Activated CD8-positive, alpha-beta memory T cell treated with anti-CD3 and anti-CD28 coated beads for 4 hours (primary cell): ENCODE measurements at places on chromosomes 12 and 14.

GRCh38 chr14:76497550-76498462 lies 121.9 kb downstream of the ESRRB start:
- no peak for DNase-seq

- DNase-seq = no peak
Observed at GRCh38 chr14:80215081-80215480, 3.8 kb upstream of the DIO2 start.

- no peak for DNase-seq
Observed at GRCh38 chr14:105097794-105098127, 32.5 kb upstream of the GPR132 start.

DNA sequence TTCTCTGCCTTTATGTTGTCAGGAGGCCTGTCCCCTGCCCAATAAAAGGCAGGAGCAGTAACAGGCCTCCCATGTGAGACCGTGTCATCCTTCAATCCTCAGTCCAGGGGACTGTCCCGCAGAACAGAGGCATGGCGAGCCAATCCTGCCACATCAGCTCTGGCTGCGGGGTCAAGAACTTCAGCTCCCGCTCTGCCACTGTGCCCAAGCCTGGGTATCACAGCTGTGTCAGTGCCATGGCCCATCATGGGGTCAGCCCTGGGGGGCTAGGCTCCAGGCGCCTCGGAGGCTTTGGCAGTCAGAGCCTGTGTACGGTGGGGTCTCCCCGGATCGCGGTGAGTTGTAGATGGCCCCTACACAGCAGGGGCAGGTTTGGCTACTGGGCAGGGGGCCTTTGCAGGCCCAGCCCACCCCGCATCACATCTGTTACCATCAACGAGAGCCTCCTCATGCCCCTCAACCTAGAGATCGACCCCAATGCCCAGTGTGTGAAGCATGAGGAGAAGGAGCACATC lies 19.9 kb upstream of the KRT83 start:
- no peak for DNase-seq

DNA sequence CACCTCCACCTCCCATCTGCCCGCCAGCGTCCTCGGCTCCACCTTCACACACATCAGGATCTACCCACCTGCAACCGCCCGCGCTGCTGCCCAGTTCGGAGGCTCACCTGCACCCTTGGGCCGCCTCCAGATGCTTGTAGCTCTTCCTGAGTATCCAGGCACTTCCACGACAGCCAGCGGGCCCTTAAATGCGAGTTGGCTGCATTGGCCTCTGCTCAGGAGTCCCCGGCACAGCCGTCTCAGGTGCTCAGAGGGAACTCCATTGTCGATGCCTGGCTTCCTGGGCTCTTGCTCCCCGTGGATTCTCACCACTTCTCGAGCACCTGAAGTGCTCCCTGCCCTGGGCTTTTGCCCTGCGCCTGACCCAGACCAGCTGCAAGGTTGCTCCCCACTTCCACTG lies 21.9 kb upstream of the CDCA4 start:
- no peak for DNase-seq

DNA sequence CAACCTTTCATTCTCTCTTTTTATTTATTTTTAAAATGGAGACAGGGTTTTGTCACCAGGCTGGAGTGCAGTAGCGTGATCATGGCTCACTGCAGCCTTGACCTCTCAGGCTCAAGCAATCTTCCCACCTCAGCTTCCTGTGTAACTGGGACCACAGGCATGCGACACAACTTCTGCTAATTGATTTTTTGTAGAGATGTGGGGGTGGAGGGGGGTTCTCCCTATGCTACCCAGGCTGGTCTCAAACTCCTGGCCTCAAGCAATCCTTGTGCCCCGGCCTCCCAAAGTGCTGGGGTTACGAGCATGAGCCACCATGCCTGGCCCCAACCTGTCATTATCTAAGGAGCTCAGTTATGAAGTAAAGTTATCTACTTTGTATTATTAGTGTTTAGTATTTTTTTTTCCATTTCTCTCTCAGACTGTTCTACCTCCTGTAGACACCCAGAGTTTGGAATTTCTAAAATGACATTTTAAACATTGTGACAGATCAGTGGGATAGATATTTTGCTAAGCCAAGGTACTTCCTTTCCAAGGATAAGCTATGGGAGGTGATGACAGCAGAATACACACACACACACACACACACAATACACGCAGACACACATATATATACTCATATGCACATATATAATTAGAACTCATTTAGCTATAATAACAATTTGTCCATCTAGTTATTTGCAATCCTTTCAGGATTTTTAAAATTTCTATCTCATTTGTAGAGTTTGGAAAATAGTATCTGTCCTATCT lies 2.1 kb upstream of the USP44 start:
- no peak for DNase-seq

GRCh38 chr12:107513184-107513583 lies 172.4 kb upstream of the PWP1 start:
- no peak for DNase-seq

- DNase-seq = no peak
Observed at GRCh38 chr14:95198320-95198719, 41.0 kb upstream of the DICER1 start.

GRCh38 chr12:88509347-88509746 lies 70.9 kb downstream of the KITLG start:
- DNase-seq = no peak

- no peak for DNase-seq
Observed at GRCh38 chr12:54053751-54054741, at the start of gene HOXC4. TSS of gene HOXC4 (plus strand) at chr12:54053835. CDS start at chr12:54053923, 88 bp downstream.

DNA sequence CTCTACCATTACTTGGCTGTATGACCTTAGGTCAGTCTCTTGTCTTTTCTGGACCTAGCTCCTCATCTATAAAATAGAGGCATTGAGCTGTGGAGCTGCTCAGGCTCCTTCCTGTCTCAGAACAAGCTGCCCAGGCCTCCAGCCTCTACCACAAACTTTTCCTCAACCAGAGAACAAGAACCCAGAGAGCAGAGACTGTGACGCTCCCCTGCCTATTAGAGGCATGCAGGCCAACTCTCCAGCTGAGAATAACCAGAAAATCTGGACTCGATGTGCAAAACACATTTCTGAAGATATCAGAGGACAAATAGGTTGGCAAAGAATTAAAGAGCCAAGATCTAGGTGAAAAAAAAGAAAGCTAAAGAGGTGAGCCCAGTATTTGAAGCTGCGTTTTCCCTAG lies 17.8 kb upstream of the PNMA1 start:
- DNase-seq = no peak

GRCh38 chr14:74302152-74302628 lies 544 bp downstream of the ABCD4 start:
- DNase-seq = no peak

DNA sequence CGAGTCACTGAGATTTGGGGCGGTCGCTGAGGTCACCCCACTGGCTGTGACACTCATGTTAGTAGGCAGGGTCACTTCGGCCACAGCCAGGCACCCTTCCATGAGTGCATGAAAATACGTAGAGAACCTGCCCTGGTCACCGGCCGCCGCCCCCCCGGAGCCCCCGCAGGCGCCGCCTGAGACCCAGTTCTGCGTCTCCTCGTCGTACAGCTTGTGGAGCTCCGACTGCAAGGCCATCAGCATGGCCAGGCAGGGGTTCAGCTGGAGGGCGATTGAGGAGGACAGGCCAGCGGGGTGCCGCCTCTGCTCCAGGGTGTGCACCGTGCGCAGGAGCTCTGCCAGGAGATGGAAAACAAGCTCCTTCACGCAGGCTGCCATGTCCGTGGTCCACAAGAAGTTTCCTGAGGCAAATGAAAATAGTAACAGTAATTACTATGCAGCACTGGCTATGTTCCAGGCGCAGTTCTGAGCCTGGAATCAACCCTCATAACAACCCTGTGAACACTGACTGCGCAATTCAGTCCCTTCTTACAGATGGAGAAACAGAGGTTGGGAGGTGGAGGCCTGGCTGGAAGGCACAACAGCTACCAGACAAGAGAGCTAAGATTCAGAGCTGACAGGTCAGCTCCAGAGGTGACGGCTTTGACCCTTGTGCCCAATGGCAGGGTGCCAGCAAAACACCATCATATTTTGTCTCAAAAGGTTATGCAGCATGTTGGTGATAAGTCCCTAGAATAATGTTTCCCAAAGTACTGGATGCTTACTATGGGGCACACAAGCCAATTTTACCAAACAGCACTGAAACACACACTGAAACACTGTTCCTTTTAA lies 59.9 kb downstream of the TRAFD1 start:
- DNase-seq = no peak

DNA sequence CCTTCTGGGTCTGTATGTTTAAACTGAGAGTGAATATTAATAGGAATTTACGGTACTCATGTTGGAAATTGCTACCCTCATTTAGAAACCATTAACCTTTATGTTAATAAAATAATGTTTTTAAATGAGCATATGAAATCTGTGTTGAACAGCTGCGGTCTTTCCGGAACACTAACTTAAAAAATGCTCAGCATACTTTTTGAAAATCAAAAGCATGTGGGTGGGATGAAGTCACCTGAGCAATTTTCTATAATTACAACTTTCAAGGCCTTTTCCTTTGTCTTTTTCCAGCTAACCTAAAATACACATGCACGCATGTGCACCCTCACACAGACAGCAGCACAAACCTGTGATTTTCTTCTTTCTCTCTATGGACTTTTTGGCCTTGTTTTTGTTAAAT lies 39.8 kb downstream of the BORCS5 start:
- DNase-seq = no peak

DNA sequence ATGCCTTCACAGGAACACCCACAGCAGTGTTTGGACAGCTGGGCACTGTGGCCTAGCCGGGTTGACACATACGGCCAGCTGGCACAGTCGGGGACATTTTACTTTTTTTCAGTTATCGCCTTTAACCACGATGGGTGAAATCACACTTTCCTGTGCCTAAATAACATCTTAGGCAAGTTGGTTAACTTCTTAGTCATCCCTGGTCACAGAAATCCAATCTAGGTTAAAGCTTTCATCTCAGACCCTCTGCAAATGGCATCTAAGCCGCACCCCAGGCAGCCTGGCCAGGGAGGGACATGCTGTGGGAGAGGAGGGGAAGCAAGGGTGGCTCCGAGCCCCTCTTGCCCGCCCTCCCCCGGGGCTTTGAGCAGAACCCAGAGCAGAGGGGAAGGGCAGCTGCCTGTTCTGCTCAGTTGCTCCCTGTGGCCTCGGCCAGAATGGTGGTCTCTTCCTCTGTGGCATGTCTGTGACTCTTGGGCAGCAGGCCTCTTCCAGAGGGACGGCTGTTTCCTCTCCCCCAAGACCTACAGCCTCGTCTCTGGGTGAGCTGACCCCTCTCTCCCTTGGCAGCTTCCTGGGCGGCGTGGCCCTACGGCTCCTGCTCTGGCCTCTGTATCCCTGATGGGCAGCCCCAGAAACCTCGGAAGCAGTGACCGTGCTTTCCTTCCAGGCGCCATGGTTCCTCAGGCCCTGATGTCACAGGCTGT lies 85.4 kb upstream of the DYNC1H1 start:
- no peak for DNase-seq

GRCh38 chr12:62256408-62257096 lies 3.7 kb upstream of the USP15 start:
- DNase-seq = peak; percentile 43

DNA sequence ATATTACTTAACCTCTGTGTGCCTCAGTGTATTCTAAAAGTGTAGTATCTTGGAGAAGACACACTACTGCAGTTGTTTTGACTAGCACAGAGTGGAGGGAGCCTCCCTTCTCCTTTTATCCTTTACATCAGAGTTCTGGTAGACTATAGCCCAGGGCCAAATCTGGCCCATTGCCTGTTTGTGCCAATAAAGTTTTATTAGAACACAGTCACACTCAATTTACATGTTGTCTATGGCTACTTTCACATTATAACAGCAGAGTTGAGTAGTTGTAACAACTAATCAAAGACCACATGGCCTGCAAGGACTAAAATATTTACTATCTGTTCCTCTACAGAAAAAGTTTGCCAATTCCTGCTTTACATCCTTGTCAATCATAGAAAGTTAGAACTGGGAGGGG lies 27.7 kb upstream of the IGF1 start:
- DNase-seq = no peak

DNA sequence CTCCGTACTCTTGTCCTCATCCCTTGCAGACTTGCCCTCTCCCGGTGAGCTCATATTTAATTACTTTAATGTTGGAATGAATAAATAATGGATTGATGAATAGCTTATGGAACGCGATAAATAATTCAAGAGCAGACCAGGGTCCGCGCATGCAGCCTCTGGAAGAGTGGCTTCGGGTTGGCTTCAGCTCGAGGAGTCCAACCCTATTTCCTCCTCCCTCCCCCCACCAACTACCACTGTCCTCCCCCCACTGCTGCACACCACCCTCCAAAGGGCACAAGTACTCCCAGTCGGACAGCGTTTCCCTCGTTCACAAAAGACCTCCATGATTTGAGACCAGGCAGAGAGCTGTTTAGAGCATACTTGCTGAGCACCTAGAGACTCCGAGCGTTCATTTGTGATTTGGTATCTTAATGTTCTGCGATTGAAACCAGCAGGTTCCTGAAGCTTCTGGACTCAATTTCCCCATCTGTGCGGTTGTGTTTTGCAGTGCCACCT lies 647 bp upstream of the SIX1 start:
- no peak for DNase-seq

DNA sequence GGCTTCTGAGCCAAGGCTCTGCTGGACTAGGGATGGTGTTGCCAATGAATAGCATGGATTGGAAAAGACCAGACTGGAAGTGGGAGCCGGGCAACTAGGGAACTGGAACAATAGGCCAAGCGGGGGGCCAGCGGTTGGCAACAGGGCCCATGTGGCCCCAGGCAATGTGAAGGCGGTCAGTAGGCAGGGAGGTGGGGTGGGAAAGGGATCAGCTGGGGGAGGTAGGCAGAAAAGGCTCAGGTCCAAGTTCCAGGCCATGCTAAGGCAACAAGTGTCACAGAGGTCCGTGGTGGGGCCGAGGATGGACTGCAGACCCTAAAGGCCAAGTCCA lies 14.9 kb upstream of the MLXIP start:
- DNase-seq = no peak

DNA sequence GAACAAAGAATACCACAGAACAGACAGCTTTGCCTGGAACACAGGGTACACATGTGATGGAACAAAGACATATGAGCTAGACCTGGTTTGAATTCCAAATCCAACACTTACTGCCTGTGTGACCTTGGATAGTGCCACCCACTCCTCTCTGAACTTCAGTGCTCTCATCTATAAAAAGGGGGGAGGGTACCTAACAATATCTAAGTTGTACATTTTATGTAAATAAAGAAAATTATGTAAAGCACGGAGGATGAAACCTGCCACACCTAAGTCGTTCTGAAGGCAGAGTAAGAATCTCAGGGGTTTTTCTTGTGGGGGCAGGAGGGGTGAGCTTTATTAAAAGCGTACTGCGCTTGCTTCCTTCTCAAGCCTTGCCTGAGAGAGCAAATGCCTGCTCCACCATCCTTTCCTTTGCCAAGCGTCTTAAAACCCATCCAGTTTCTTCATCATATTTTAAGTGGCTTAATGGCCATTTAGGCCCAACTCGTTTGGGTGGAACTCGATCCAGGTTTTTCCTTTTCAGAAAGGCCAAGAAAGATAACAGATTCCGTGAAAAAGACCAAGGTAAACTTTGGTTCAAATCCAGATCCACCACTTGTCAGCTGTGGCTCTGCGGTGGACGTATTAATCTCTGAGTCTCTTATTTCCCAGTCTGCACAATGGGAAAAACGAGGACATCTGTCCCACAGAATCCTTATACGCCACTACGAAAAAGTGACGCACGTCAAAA lies 946 bp downstream of the DDX24 start:
- no peak for DNase-seq
